ENCODE measurements at places on chromosomes 7 and 10.

- ATAC-seq: no peak
Measured at GRCh38 chr7:2074691-2075090, 158.1 kb downstream of the MAD1L1 start.

DNA sequence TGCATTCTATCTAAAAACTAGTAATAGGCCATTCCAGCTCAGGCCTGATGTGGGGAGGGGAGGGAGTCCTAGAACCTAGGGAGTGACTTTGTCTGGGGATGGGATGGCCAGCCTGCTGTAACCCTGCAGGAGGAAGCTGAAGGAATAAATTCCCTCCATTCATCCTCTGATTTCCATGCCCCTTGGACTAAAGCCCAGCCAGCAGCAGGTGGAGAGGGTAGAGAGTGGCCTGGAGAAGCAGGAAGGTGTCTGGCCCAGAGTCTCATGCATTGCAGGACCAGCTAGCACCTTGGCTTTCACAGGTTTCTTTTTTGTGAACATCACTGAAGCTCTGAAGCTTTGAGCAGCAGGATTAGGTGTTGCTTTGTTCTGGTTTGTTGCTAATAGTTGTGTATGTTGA is 32.8 kb upstream of the CDH23 start:
- no peak for ATAC-seq

GRCh38 chr10:77007834-77008233 is 629.8 kb downstream of the KCNMA1 start:
- ATAC-seq: no peak

- ATAC-seq: no peak
Measured at GRCh38 chr10:69901628-69902505, 100.2 kb downstream of the COL13A1 start.

GRCh38 chr7:139360948-139361307 is 1.2 kb downstream of the LUC7L2 start:
- ATAC-seq: no peak

DNA sequence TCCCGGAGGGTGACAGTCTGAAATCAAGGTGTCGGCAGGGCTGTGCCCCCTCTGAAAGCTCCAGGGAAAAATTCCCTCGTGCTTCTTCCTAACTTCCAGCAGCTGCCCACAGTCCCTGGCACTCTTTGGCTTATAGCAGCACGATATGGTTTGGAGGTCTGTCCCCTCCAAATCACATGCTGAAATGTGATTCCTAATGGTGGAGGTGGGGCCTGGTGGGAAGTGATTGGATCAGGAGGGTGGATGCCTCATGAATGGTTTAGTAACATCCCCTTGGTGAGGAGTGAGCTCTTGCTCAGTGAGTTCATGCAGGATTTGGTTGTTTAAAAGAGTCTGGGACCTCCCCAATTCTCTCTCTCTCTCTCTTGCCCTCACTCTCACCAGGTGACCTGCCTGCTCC is 51.1 kb downstream of the GPAM start:
- ATAC-seq: no peak

GRCh38 chr7:133517766-133518165 is 264.9 kb downstream of the EXOC4 start:
- ATAC-seq: no peak

GRCh38 chr7:151938550-151938949 is 17.7 kb upstream of the GALNTL5 start:
- no peak for ATAC-seq

- ATAC-seq: no peak
Measured at GRCh38 chr7:97973206-97973658, 16.8 kb downstream of the OCM2 start.

DNA sequence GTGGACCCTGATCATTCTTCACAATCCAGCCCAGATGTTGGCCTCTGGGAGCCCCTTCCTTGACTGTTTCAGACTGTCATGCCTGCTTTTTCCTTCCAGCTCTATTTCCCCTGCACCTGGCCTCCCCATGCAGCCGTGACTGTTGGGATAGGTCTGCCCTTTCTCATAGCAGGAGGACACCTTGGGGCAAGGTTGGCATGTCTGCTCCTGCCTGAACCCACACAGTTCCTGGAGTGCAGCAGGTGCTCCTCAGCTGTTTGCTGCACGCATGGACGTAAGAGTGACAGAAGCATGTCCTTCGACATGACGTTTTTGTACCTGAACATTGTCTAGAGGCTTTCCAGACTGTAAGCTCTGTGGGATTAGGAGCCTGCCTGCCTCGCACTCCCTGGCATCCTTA is 24.0 kb downstream of the POR start:
- no peak for ATAC-seq

DNA sequence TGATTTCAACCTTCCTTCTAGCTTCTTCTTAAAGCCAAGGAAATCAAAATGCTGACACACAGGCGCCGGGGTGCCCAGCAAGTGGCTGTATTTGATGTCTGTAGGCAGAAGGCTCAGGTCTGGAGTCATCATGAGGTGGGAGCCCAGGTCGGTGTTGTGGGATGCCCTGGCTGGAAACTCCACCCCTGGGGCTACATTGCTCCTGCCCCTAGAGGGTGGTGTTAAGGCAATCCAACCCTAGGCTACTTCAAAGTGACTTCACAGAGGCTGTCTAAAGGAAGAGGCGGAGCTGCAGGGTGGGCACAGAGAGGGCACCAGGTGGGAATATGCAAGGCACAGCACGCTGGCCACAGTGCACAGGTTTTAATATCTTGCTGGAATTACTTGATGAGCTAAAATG is 200.9 kb downstream of the ADAM12 start:
- no peak for ATAC-seq

- no peak for ATAC-seq
Measured at GRCh38 chr10:120174491-120174890, 282.0 kb downstream of the SEC23IP start.

GRCh38 chr10:100894589-100895294 is 18.0 kb upstream of the SLF2 start:
- no peak for ATAC-seq

DNA sequence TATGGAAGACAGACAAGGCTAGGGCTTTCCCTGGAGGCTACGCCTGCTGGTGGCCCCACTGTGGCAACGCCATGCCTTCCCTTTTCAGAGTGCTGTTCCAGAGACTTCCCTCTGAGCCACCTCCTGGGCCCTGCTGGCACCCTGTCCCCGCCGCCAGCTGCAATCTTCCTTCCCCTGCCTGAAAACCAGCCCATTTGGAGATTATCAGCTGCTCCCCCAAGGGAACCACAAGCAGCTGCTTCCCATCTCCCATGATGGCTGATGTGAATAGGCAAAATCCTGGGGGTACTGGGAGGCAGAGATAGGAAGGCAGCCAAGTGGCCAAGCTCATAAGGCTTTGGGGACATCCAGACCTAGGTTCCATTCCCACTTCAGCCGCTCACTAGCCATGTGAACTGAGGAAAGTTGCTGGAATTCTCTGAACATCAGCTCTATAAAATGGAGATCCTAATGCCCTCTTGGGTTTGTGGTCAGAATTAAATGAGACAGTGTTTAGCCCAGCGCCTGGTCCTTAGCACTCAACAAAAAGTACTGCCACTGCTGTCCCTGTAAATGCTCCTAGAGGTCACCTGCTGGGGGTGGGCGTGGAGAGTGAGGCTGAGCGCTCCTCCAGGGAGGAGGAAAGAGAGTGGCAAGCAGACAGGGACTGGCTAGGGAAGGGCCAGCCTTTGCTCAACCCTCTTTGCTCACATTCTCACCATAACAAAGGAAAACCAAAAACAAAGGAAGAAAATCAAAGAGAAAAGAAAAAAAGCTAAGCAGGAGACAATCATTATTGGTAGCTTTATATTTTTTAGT is 5.9 kb downstream of the TSPAN33 start:
- ATAC-seq: no peak

- ATAC-seq: no peak
Measured at GRCh38 chr7:102073931-102074880, 212.5 kb upstream of the SH2B2 start.

- peak; percentile 7 for ATAC-seq
Measured at GRCh38 chr10:62047228-62047892, 145.9 kb downstream of the ARID5B start.

GRCh38 chr7:80785961-80786536 is 132.8 kb downstream of the SEMA3C start:
- ATAC-seq: no peak

GRCh38 chr7:105009667-105010503 is 4.1 kb upstream of the KMT2E start:
- ATAC-seq: no peak

DNA sequence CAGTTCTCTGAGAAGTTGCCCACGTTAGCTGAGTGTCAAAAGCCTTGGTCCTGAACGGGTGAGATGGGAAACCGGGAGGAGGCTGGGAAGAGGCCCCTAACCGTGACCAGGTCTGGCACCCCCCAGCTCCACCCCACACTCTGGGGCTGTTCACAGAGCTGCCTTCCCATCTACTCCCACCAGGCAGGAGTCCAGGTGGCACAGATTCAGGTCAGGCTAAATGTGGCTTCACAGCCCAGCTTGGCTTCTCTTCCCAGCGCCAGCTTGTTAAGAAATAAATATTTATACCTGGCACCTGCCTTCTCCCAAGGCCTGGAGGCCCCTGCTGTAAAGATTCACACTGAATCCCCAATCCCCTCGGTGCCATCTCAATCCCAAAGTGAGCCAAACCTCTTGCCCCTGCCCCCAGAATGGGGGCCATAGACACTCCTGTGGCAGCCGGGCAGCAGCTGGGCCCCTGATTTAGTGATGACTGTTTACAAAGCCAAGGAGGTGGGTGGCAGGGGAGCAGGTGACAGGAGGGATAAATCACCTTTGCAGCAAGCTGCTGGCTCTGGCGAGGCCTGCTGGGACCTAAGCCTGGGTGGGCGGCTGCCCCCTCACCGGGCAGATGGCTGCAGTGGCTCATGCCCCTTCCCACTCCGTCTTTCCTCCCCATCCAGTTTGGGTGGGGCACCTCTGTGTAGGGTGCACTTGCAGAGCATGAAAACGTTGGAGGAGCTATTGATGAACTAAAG is 72.5 kb downstream of the GOLGA7B start:
- ATAC-seq: no peak

DNA sequence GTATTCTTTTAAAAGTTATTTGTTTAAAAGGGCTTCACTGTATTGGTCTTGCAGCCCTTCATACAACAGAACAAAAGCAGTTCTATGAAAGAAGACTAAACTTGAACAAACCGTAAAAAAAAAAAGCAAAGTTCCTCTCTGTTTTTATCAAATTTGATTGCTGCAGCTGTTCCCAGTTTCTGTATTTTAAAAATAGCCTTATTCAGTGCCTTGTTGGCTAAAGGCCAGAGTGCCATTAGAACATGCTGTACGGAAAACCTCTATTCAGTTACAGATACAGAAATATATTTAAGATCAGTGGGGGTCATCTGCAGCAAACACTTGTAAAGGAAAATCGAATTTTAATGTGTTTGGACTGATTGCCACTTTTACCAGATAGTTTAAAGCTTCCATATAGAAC is 207.8 kb upstream of the ETV1 start:
- no peak for ATAC-seq

GRCh38 chr7:23120106-23120505 is 14.5 kb downstream of the KLHL7 start:
- ATAC-seq: no peak

GRCh38 chr7:130943336-130943901 is 209.4 kb upstream of the KLF14 start:
- ATAC-seq: peak; percentile 77

DNA sequence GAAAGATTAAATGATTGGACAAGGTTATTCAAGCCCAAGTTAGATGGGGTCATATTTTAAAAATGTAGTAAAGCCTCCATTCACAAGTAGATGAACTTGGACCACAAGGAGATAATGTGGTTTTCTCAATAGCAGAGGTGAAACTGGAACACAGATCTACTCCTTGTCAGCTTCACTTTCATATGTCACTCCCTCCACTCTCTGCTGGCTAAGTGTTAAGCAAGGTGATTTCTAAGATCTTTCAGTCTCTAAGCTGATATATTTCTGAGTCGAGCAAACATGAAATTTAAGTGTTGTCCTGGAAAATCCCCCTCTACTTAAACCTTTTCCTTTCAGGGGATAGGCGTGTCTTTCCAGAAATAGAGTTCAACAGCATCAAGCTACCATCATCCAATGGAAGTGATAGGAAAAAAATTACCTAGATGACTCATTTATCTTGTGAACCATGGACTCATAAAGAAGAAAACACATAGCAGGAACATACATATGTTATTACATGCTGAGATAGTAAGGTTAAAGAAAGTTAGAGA is 275.0 kb downstream of the PTEN start:
- ATAC-seq: peak; percentile 78

- ATAC-seq: peak; percentile 55
Measured at GRCh38 chr10:93039721-93040120, 20.9 kb upstream of the CYP26C1 start.

GRCh38 chr10:97729014-97729413 is 7.9 kb upstream of the ZFYVE27 start:
- no peak for ATAC-seq

DNA sequence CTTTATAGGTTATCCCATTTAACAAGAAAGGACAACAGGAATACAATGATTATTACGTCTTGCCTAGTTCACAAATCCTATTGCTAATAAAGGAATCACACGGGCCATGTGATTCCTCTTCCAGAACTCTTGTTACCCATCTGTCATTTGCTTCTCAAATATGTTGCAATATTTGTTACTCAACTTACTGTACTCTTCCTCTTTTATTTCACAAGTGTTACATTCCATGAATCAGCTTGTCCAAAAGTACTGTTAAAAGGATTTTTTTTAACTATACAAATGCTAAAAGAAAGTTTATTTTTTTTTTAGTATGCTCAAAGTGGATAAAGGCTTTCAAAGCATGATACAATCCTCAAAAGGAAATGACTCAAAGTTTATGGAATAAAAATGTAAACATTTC is 3.9 kb upstream of the CD36 start:
- no peak for ATAC-seq

DNA sequence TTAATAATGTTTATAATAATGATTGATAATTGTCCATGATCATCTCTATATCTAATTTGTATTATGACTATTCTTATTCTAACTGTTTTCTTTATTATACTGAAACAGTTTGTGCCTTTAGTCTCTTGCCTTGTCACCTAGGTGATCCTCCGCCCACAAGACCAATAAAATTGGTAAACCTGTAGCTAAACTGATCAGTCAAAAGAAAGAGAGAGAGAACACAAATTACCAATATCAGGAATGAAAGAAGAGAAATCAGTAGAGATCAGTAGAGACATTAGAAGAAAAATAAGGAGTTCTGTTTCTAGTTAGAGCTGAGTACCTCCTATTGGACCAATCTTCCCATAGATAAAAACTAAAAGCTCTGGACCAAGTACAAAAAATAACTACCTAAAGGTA is 6.1 kb upstream of the COA1 start:
- ATAC-seq: no peak

DNA sequence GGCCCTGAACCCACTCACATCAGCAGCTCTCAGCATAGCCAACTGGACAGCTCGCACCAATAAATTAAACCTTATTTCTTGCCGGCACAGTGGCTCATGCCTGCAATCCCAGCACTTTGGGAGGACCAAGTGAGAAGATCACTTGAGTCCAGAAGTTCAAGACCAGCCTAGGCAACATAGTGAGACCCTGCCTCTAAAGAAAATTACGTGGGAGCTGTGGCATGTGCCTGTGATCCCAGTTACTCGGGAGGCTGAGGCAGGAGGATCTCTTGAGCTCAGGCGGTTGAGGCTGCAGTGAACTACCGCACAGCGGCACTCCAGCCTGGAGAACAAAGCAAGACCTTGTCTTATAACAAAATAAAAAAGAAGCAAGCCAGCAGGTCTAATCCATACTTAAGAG is 75.7 kb downstream of the SEPTIN14 start:
- ATAC-seq: no peak

GRCh38 chr10:118209215-118209614 is 132.9 kb downstream of the FAM204A start:
- ATAC-seq: no peak

GRCh38 chr10:90665905-90666662 is 191.8 kb downstream of the HTR7 start:
- ATAC-seq: no peak

Measured in stimulated activated memory B cell treated with anti-CD40 and anti-IgM and Interleukin-4, amounts not matched to agents 10 μg/mL and 1 μg/mL and 100 μg/mL, for 72 hours (primary cell).